ENCODE measurements at places on chromosomes 5 and 9. TPM values are rescaled to one million over a fixed set of nuclear protein-coding genes. Genes with fewer than 3 reads are reported as not detected.

Gene PPP3R2
- not detected for total RNA-seq

Gene CCL28
- total RNA-seq: 61.7 TPM

Gene PFDN1
- 124 TPM for total RNA-seq

Gene VPS13A
- total RNA-seq: 148 TPM

GRCh38 chr5:158320178-158320674 lies 461.3 kb upstream of the CLINT1 start:
- no peak for DNase-seq
- no peak overlapping the region for H3K27ac ChIP-seq
- no peak overlapping the region for H3K4me3 ChIP-seq
- no peaks in the 10 kb centered on the region for H3K4me1 ChIP-seq
- no peaks in the 10 kb centered on the region for H3K27me3 ChIP-seq

GRCh38 chr9:131554843-131555351 lies 9.6 kb downstream of the PRRT1B start:
- no peak overlapping the region for H3K27ac ChIP-seq
- H3K4me1 ChIP-seq: no peaks in the 10 kb centered on the region
- no peaks in the 10 kb centered on the region for H3K36me3 ChIP-seq
- no peak overlapping the region for H3K4me3 ChIP-seq
- H3K27me3 ChIP-seq: peaks cover 29% of the 10 kb centered on the region

DNA sequence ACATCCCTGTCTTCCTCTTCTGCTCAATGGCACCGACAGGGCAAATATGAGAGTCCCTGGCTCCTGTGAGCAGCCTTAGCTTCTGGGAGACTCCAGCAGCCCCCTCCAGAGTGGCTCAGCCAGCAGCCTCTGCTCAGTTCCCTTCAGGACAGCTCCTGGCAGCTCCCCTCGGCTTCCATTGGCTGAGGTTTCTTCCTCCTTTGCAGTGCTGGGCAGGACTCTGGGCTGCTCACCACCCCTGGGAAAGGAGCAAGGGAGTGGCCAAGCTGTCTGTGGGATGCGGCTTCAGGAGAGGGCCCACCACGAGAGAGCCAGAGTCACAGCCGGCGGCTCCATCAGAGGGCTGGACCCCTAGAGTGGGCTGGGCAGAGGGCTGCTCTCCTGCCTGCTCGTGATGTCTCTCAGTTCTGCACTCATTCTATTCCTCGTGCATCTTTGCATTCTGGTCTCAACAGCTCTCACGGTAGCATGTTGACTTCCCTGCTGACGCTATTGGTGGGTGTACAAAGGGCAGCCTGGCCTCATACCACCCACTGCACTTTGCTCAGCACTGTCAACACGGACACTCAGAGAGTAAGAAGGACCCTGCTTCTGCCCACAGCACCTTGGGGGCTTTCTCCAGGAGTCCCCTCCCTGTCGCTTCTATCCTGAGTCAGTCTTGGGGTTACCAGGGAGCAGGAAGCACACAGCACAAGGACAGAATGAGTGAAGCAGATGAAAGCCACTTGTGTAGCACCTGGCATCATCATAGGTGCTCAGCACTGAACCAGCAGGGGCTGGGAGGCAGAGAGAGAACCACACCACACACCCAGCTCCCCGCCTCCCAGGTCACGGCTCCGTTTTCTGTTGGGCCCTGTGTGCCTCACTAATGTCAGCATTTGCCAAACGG lies 80.9 kb upstream of the ALDH1B1 start:
- H3K4me1 ChIP-seq: no peaks in the 10 kb centered on the region
- no peak overlapping the region for H3K4me3 ChIP-seq
- DNase-seq: no peak
- H3K27me3 ChIP-seq: no peaks in the 10 kb centered on the region
- no peak overlapping the region for H3K27ac ChIP-seq

- no peaks in the 10 kb centered on the region for H3K27me3 ChIP-seq
- no peak for DNase-seq
- H3K4me3 ChIP-seq: no peak overlapping the region
- H3K36me3 ChIP-seq: no peaks in the 10 kb centered on the region
- H3K27ac ChIP-seq: no peak overlapping the region
Measured at GRCh38 chr5:26622947-26623346, 415.4 kb downstream of the CDH9 start.

- no peaks in the 10 kb centered on the region for H3K36me3 ChIP-seq
- H3K27ac ChIP-seq: no peak overlapping the region
- no peaks in the 10 kb centered on the region for H3K4me1 ChIP-seq
Measured at GRCh38 chr9:38201844-38202243, 132.8 kb upstream of the SHB start.

- H3K4me3 ChIP-seq: no peak overlapping the region
- DNase-seq: no peak
- no peaks in the 10 kb centered on the region for H3K36me3 ChIP-seq
- no peaks in the 10 kb centered on the region for H3K4me1 ChIP-seq
Measured at GRCh38 chr5:132074772-132075718, 1.5 kb downstream of the CSF2 start.

DNA sequence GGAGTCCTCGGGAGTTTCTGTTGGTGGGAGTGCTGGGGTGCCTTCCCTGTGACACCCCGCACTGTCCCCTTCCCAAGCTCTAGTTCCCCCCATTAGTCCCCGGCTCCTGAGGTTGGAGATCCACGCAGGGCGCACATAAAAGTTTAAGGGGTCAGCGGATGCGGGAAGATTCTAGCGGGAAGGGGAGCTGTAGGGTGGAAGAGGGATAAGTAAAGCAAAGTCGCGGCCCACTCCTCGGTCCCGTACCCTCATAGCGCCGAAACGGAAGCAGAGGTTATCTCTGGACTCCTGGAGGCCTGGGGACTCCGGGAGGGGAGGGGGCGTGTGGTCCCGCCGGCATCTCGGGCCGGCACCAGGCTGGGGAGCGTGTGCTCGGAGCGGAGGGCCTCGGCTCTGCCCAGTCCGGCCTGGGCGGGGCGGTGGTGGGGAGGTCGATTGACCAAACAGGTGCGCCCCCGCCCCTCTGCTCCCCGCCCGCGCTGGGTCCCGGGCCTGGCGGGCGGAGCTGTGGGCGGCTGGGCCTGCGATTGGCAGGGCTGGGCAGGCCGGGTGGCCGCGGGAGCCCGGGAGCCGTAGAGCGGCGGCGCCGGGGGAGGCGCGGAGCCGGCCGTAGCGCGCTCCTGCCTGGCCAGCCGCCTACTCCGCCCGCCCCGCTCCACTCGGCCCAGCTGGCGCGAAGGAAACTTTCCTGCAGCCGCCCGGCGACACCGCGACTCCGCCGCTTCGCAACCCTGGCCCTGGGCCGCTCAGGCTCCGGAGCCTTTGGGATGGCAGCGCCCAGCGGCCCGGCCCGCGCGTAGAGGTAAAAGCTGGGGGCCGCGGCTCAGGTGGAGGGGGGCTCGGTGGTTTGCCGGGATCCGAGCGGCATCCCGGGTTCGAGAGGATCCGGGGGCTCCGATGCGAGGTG lies 52.2 kb upstream of the DAB2IP start:
- H3K4me1 ChIP-seq: peaks cover 9% of the 10 kb centered on the region
- peaks cover 33% of the 10 kb centered on the region for H3K27me3 ChIP-seq
- peak overlapping the region; percentile 92 for H3K27ac ChIP-seq
- DNase-seq: peak; percentile 65
- no peaks in the 10 kb centered on the region for H3K36me3 ChIP-seq

- H3K36me3 ChIP-seq: no peaks in the 10 kb centered on the region
- no peaks in the 10 kb centered on the region for H3K27me3 ChIP-seq
- no peak overlapping the region for H3K27ac ChIP-seq
- no peak overlapping the region for H3K4me3 ChIP-seq
- no peak for DNase-seq
- no peaks in the 10 kb centered on the region for H3K4me1 ChIP-seq
Measured at GRCh38 chr9:6870650-6871477, 113.1 kb downstream of the KDM4C start.

DNA sequence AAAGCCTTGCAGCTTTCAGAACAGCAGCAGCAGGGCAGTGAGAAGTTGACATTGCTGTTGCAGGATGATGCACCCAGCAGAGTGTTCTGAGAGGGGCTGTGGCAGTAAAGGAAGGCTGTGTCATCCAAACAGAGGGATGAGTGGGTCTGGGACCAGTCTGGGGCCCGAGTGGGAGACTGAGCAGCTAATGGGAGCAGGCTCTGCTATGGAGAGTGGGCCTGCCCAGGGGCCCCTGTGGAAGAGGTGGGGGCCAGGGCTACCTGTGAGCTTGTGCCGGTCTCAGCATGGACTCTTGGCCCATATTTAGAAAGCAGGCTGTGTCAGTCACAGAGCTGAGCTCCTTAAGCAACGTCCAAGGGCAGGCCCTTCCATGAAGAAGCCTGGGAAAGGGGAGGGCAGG lies 26.0 kb upstream of the PITX1 start:
- H3K4me3 ChIP-seq: no peak overlapping the region
- H3K4me1 ChIP-seq: no peaks in the 10 kb centered on the region
- DNase-seq: no peak
- H3K27me3 ChIP-seq: no peaks in the 10 kb centered on the region
- no peak overlapping the region for H3K27ac ChIP-seq

DNA sequence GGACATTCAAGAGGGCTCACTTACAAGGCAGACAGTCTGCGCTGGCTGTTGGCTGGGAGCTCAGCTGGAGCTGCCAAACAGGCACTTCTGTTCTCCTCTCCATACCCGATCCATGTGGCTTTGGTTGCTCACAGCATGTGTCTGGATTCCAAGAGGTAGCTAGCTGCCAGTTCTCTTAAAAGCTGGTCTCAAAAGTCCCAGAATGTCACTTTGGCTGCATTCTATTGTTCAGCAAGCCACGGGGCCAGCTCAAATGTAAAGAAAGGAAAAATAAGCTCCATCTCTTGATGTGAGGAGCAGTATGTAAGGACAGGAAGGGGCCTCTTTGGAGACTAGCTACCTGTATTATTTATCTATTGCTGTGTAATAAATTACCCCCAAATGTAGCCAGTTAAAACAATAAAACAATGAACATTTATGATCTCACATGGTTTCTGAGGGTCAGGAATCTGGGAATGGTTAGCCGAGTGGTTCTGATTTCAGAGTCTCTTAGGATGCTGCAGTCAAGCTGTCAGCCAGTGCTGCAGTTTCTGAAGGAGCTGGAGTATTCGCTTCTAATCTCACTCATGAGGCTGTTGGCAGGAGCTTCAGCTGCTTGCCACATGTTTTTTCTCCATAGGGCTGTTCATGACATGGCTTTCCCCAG lies 112.7 kb upstream of the CLINT1 start:
- no peak for DNase-seq
- H3K4me1 ChIP-seq: no peaks in the 10 kb centered on the region

- H3K4me3 ChIP-seq: peak overlapping the region; percentile 74
- H3K36me3 ChIP-seq: peaks cover 10% of the 10 kb centered on the region
- no peaks in the 10 kb centered on the region for H3K27me3 ChIP-seq
- peak overlapping the region; percentile 91 for H3K27ac ChIP-seq
- DNase-seq: peak; percentile 9
- peaks cover 8% of the 10 kb centered on the region for H3K4me1 ChIP-seq
Measured at GRCh38 chr9:108933231-108933717, 650 bp downstream of the ELP1 start.

GRCh38 chr5:176530983-176531901 lies 6.0 kb downstream of the RNF44 start:
- H3K36me3 ChIP-seq: peaks cover 15% of the 10 kb centered on the region
- no peak for DNase-seq
- no peak overlapping the region for H3K4me3 ChIP-seq
- peak overlapping the region; percentile 5 for H3K27ac ChIP-seq

GRCh38 chr9:123432331-123433236 lies 76.6 kb downstream of the CRB2 start:
- H3K27ac ChIP-seq: no peak overlapping the region
- H3K4me1 ChIP-seq: no peaks in the 10 kb centered on the region
- no peaks in the 10 kb centered on the region for H3K27me3 ChIP-seq
- H3K36me3 ChIP-seq: no peaks in the 10 kb centered on the region
- H3K4me3 ChIP-seq: no peak overlapping the region

Measured in transverse colon (tissue), 4 donors.